ENCODE measurements at places on chromosomes 6 and 20.
A peak's percentile ranks its signal among the peaks of the same experiment; 100 is the strongest.

DNA sequence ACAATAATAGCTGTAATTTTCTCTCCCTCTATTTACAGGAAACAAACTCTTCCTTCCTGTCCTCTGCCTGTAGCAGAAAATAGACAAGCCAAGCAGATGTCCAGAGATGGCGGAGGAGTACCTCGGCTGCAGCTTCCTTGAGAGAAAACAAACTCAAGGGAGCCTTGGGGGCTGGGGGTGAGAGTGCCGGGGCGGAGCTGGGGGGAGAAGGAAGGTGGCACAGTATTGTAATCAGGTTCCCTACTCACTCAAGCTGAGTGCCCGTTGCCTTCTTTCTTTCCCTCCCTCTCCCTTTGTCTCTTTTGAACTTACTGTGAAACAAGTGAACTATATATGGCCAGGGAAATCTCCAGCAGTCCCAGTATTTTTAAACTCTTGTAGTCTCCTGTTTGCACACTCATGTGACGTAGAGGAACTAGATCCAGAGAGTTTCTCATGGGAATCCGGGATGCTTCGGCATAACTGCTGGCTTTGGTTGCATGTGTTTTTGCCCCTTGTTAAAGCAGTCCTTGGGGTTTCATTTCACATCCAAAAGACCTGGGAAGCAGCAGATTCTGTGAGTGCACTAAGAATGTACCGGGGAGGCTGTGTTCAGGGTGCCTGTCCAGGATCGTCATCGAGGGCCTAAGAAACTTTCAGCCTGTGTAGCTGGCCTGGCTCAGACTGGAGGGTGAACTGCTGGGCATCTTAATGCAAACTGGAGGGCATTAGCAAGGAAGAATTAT lies 44.6 kb upstream of the HDDC2 start:
- DNase-seq, result no peak

DNA sequence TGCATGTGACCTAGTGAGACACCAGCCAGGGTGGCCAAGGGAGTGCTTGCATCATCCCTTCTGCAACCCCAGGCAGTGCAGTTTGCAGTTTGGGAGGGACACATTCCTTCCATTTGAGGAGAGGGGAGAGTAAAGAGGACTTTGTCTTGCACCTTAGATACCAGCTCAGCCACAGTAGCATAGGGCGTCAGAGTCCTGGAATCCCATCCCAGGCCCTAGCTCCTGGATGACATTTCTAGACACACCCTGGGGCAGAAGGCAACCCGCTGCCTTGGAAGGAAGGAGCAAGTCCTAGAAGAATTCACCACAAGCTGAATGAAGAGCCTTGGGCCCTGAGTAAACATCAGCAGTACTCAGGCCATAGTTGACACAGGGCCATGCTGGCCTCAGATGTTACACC lies 680.4 kb upstream of the IMPG1 start:
- no peak for DNase-seq

DNA sequence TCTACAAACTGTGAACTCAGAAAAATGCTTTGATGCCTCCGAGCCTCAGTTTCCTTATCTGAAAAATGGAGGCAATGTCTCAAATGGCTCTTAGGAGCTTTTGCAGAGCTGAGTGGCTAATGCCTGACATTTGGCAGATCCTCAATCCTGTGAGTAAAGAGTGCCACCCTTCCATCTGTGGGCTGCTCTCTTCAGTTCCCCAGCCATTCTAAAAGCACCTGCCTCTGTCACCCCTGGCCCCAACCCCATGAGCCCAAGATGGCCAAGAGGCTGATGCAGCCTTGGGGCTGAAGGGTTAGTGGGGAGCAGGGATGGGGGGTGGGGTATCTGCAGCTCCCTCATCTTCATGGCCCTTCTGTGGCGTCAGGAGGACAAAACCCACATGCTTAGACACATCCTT lies 14.5 kb upstream of the GUCA1A start:
- no peak for DNase-seq

- DNase-seq, result no peak
These were observed 53.8 kb downstream of the FYN start for GRCh38 chr6:111819458-111819857.

- no peak for DNase-seq
These were observed 3.4 kb upstream of the MPC1 start for GRCh38 chr6:166386111-166386510.

DNA sequence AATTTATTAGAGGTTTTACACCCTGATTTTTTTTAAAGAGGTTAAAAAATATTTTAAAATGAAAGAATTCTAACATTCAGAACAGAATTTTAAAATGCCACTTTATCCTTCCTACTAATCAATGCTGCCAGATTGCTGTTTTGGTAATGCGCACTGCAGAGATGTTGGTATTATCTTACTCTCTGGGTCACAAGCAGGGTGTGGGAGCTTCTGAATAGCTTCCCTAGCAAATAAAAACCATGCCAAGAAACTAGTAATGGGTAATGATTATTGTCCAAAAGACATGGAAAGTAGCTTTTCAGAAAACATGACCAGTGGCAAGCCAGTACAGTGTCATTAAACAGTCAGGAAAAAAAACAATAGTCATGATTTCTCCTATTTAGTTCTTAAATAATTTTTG lies 205.4 kb downstream of the TPBG start:
- no peak for DNase-seq

DNA sequence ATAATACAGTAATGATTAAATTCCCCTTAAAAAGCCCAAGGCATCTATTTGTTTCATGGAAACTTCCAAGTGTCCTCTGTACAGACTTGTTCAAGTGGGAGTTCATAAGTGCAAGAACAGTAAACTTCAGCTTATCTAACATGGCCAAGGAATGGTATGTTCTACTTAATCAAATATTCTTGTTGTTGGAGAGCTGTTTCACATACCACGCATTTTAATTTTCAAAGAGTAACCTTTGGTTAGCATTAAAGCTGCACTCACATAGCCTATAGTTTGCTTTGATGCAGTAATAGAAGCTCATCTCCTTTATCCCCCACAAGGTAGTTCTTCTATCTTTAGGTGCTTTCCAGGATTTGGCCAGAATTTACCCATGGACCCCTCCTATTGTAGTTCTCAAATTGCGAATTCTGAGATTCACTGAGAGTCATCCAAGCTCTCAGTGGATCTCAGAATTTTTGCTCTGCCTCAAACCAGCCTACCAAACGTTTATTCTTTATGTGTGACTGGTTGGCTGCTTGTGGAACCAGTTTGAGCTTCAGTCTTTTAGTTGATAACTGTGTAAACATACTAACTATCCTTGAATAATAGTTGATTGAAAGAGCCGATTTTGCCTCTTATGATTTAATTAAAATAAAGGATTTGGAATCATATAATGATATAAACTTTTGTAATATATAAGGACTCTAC lies 668.0 kb upstream of the FLRT3 start:
- DNase-seq, result no peak

GRCh38 chr6:151239603-151240035 lies at the start of gene AKAP12:
TSS of gene AKAP12 (plus strand) at chr6:151239967. CDS start at chr6:151240563, 596 bp downstream.
- DNase-seq, result no peak

GRCh38 chr6:74249658-74250057 lies 553.7 kb downstream of the CD109 start:
- DNase-seq, result no peak

DNA sequence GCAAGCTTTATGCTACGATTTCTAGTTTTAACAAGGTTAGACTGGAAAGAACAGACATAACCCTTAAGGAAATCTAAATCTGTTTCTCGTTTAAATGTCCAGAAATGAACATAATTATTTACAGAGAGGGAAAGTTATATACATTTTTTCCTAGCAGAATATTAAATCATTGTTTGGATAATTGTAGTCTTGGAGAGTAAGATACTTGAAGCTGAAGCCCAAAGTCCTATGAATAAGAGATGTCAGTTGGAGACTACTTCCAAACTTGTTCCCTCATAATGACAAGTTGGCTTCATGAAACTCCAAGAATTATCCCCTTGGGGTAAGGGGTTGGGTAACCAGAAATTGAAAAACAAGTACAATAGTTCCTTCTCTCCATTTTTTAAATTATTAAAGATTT lies 911.1 kb upstream of the MAN1A1 start:
- DNase-seq, result no peak

GRCh38 chr20:21323640-21324039 lies 20.5 kb downstream of the XRN2 start:
- no peak for DNase-seq

DNA sequence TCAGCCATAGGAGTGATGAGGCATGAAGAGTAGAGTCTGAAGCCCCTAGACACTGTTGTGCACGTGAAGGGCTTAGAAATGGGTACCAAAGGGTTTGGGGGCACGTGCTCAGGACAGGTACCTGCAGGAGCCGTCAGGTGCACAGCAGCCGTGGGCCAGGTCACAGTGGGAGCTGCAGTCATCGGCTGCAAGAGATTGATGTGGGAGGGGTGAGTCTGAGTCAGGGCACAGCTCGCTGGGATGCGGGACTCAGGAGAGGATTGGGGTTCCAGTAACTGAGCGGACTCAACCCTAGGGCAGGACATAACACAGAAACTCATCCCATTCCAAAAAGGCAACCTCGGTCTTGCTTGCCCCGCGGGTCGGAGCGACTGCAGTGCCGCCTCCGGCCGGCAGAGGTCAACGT lies 1.1 kb downstream of the DLK2 start:
- DNase-seq, result peak; percentile 43

DNA sequence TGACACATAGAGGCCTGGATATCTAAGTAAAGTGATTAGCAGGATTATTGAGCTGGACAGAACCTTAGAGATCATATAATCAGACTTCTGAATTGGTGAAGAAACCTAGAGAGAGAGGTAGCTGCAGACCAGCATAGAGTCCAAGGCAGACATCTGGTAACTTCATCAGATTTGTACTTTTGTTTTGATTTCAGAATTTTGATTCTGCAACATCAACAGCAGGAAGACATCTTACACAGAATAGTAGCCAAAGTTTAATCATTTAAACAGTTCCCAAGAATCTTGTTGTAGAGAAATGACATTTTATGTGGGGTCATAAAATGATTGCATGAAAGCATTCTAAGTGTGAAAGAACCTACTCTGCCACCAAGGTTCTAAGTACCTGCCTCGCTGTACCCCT lies 39.4 kb downstream of the RPRD1B start:
- DNase-seq, result no peak

DNA sequence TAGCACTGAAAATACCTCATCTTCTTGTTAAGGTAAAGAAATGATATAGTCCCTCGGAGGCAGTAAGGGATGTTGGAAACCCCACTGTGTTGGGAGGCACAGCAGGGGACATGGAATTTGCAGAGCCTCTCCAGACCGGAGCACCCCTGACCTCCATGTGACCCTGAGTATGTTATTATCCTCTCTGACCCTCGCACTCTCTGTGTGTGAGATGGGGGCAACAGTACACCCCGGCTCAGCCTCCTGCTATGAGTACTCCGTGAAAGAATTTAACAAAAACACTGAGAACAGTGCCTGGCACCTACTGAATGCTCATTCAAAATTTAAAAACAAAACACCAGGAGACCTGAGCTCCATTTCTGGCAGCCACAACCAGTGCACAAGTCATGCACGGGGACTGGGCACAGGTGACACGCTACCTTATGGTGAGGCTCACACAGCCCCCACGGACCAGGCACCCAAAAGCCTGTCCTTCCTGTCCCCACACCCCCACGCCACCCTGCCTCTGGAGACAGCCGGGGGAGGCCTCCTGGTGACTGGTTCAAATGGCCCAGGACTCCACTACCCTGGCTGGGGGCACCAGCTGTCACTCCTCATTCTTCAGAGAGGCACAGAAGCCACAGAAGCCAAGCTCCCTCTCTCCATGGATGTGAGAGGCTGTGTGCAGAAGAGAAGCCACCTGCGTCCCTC lies 6.1 kb downstream of the NINL start:
- DNase-seq, result no peak

DNA sequence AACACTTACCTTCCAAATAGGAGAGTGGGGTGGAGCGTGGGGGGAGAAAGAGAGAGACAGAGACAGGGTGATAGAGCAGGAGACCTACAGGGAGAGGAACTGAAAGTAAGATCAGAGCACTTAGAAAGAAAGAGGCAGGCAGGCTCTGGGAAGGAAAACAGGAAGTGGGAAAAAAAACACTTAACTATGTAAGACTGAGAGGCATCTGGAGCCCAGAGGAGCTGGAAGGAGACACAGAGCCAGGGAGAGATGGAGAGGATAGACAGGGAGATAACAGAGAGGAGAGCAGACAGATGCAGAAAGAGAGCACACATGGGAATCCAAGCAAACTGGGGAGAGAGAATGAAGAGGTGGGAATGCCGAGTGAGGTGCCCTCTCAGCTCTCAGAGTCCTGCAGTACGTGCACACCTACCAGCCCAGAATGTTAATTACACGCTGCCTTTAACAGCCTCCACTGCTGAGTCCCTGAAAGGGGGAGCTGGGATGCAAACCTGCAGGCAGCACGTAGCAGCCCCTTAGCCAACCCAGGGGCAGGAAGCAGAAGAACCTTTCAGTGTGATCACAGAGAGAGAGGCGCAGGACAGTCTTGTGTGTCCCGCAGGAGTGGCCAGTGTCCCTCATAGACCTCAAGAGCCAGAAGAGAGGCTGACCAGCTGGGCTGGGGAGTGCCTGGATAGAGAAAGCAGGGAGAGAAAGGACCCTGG lies 132.7 kb upstream of the LRFN2 start:
- no peak for DNase-seq

DNA sequence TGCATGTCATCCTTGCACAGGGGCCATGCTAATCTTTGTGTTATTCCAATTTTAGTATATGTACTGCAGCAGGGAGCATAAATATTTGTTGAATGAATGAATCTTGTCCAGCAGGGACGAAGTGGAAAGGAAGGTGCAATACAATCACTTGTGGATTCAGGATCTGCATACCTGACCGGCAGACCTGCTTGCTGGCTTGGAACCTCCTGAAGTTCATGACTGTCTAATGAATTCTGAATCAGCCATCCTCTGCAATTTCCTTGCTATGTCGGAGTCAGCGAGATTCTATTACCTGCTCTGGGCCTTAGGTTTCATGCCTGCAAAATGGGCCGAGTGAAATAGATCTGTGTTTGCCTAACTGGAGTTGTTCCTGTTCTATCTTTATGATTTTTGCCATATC lies 17.4 kb upstream of the NCOA3 start:
- no peak for DNase-seq

DNA sequence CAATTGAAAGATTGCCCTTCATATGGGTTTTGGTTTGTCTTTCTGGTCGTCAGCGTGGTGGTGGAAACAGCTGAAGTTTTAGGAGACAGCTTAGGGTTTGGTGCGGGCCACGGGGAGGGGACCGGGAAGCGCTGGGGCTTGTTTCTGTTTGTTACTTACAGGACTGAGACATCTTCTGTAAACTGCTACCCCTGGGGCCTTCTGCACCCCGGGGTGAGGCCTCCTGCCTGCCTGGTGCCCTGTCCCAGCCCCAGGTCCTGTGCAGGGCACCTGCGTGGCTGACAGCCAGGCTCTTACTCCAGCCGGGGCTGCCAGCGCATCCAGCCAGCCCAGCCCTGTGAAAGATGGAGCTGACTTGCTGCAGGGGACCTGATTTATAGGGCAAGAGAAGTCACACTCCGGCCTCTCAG lies 22.8 kb downstream of the NPEPL1 start:
- DNase-seq, result no peak

Data from stimulated activated CD8-positive, alpha-beta memory T cell treated with anti-CD3 and anti-CD28 coated beads, Interleukin-4, amount 100 ng/mL, for 1 hour (primary cell).